ENCODE measurements at places on chromosomes 12 and 14.

- no peak for DNase-seq
Observed at GRCh38 chr12:88996200-88996788, 356.0 kb downstream of the DUSP6 start.

- DNase-seq = no peak
Observed at GRCh38 chr12:64480148-64480547, 28.2 kb downstream of the TBK1 start.

- DNase-seq = no peak
Observed at GRCh38 chr14:91985521-91986255, 38.2 kb upstream of the FBLN5 start.

DNA sequence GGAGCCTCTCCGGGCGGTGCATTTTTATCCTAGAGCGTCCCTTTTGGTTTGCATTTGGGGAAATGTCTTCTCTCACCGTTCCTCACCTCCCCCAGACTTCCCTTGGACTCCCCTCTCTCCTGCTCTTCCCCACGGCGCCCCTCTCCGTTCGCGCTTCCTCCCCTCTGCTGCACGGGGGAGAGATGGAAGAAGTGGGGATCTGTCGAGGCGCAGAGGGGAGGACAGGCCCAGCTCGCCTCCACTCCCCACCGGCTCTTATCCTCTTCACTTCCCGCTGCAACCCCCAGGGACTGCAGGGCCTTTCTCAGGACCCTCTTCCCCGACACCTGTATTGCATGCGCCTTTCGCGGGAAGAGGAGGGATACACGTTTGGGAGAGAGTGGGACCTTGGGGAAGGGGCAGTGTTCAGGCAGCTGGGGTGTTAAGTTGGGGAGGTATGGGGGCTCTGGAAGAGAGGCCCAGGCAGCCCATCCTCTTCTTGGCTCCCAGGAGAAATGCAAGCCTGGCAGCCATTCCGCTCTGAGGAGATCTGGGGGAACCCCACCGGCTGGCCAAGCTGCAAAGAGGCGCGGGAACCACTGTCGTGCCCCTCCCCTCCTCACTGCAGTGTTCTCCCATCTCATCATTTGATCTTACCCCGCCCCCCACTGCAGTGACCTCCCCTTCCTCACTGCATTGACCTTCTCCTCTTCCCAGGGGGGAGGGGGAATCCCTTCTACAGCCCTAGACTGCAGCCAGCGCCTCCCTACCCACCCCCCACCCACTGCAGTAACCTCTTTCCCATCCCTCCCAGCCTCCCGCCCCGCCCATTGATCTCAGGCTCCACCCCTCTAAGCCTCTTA is 788 bp downstream of the ENO2 start:
- DNase-seq = no peak

- no peak for DNase-seq
Observed at GRCh38 chr12:70815971-70816391, 104.6 kb downstream of the PTPRR start.

- DNase-seq = no peak
Observed at GRCh38 chr14:35212471-35213142, 79.6 kb upstream of the PSMA6 start.

DNA sequence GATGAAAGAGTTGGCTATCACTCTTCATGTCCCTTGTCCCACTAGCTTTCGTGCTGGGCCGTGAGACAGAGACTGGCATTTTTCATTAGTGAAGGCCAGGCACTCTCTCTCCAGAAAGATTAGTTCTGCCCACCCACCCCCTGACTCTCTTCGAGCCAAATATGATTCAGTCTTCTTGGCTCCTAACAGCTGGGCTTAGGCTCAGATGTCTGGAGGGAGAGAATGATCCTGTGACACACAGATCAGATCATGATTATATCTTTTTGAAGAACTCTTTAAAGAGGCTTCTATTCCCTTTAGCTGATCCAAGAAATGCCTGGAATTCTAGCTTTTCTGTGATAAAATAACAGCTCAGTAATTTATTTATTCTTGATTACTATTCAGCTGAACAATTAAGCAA is 5.2 kb upstream of the GNG2 start:
- no peak for DNase-seq

Data from activated CD8-positive, alpha-beta memory T cell treated with anti-CD3 and anti-CD28 coated beads, Interleukin-2, amount 50 U/mL, for 4 hours (primary cell).